ENCODE measurements at places on chromosomes 7 and 10. TPM values are rescaled to one million over a fixed set of nuclear protein-coding genes. Genes with fewer than 3 reads are reported as not detected.

Gene UBN2
- 15.8 TPM for total RNA-seq

DNA sequence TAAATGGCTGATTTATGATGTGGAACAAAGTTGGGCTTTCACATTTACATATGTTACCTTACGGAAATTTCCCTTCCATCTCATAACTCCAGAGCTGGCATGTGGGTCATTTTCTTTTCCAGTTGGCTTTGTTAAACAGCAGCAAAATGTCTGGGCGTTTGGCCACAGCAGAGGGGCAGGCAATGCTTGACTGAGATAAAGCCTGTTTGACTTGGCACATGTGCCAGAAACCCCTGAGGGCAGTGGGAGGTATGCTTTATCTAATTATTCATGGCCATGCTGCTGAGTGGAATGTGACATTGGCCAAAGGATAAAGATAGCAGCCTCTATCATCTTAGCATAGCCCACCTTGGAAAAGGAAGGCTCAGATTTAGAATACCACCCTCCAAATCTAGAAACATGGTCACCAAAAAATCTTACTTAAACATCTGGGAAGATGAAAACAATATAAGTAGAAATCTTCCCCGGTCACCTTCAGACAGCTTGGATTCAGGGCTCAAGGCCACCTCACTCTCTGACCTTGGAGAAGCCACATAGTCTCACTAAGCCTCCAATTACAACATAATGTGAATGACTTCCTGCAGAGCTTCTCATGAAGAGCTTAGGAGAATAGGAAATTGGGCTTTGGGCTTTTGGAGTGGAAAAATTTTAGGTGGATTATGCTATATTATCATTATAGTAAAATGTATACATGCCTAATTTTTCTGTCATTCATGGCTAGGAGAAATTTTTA is 101.5 kb downstream of the GRM3 start:
- H3K4me3 ChIP-seq: no peak overlapping the region
- peak; percentile 70 for DNase-seq
- no peaks in the 10 kb centered on the region for H3K27me3 ChIP-seq

DNA sequence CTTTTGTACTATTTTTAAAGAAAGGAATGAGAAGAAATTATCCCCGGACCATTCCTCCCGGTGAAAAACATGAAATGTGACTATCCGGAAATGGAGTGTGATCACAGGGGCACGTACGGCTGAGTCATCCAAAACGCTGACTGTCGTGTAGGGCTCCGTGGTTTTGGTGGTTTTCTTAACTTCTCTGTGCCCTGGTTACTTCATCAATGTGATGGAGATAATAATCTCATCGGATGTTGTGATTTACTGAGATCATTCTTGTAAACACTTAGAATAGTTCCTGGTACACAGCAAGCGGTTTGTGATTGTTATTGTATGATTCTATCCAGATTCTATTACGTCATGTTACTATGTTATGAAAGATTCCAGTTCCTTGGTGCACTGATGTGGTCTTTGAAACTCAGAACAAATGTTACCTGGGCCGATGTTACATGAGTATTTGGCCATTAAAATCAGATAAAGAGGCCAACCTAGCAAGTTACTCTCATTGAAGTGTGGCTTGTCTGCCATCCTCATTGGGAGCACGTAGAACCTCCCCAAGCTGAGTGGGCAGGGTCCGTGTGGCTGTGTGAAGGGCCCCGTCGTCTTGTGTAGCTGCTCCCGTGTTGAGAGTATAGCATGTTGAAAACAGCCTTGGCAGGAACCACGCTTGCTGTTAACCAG is 99.5 kb downstream of the CAMK1D start:
- H3K27me3 ChIP-seq: no peaks in the 10 kb centered on the region
- H3K36me3 ChIP-seq: no peaks in the 10 kb centered on the region
- H3K4me3 ChIP-seq: no peak overlapping the region
- H3K27ac ChIP-seq: no peak overlapping the region
- DNase-seq: peak; percentile 34

GRCh38 chr7:47069385-47070076 is 512.4 kb downstream of the TNS3 start:
- no peaks in the 10 kb centered on the region for H3K36me3 ChIP-seq
- no peak for DNase-seq
- no peaks in the 10 kb centered on the region for H3K27me3 ChIP-seq
- H3K4me1 ChIP-seq: no peaks in the 10 kb centered on the region
- H3K27ac ChIP-seq: no peak overlapping the region
- H3K4me3 ChIP-seq: no peak overlapping the region

Gene ELFN1
- 0.43 TPM for total RNA-seq

DNA sequence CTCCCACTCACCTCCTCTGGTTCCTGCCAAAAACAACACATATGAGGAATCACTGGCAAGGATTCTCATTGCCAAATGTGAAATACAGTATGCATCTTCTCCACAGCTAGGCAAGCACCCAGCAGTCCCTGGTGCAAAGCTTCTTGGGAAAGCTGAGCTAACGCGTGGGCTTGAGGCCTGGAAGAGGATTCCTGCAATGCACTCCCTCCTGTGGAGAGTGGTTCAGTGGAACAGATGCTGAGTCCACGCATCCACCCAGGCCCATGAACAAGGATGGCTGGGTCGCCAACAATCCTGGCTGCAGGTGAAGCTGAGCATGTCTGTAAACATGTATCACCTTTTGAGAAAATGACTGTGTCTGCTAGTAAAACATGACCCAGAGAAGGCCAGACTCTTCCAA is 113.2 kb upstream of the CHST15 start:
- no peak overlapping the region for H3K27ac ChIP-seq
- no peak for DNase-seq
- no peak overlapping the region for H3K4me3 ChIP-seq
- H3K36me3 ChIP-seq: no peaks in the 10 kb centered on the region
- H3K4me1 ChIP-seq: no peaks in the 10 kb centered on the region

Gene DPYSL4
- 0.43 TPM for total RNA-seq

DNA sequence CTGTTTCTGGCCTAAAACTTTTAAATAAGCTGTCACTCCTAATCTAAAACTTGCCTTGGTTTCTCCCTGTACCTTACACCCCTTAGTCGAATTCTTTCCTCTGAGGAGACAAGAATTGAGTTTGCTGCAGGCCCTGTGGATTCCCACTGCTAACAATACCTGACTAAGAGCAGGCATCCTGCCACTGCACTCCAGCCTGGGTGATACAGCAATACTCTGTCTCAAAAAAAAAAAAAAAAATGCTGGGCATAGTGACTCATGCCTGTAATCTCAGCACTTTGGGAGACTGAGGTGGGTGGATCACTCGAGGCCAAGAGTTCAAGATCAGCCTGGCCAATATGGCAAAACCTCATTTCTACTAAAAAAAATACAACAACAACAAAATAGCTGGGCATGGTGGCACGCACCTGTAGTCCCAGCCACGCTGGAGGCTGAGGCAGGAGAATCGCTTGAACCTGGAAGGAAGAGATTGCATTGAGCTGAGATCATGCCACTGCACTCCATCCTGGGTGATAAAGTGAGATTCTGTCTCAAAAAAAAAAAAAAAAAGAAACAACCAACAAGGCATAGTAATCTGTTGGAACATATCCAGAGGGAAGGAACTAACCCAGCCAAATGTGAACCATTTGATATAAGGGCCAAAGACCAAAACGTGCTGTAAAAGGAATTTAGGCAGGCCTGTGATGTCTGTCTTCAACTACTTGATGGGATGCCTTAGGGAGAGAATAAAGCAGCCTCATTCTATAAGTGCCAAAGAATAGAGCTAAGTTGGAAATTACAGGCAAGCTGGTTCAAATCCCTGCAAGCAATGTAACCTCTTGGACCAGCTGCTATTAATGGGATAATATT is 732.7 kb upstream of the AUTS2 start:
- H3K4me1 ChIP-seq: no peaks in the 10 kb centered on the region
- no peak overlapping the region for H3K4me3 ChIP-seq
- H3K27ac ChIP-seq: no peak overlapping the region

- H3K4me1 ChIP-seq: peaks cover 44% of the 10 kb centered on the region
- H3K27ac ChIP-seq: no peak overlapping the region
- DNase-seq: no peak
These were observed 2.8 kb downstream of the PLCE1 start for GRCh38 chr10:93996551-93996950.

Gene HMX3
- total RNA-seq: not detected

Gene PDK4
- 176 TPM for total RNA-seq

Gene ZNF503
- total RNA-seq: 24.1 TPM

- no peak overlapping the region for H3K27ac ChIP-seq
- no peaks in the 10 kb centered on the region for H3K27me3 ChIP-seq
- H3K36me3 ChIP-seq: no peaks in the 10 kb centered on the region
These were observed 28.1 kb downstream of the DNMBP start for GRCh38 chr10:99981581-99982199.
